ENCODE measurements at places on chromosomes 12 and 14.

GRCh38 chr12:48199774-48200221 is 3.3 kb downstream of the OR10AD1 start:
- DNase-seq, result no peak

DNA sequence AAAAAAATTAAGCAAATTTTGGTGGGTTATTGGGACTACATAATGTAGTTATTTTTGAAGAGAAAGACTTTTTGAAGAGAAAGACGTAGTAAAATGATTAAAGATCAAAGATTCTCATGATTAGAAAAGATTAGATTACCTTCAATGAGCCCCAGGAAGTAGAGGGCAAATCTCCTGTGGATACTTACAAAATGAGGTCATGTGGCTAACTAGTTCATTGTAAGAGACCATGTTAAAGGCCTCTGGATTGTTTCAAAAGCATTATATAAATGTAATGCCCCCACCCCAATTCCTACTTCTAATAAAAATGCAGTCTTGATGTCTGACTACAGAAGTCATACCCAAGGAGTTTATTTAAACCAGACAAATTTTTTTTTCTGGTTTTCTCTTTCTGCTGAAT is 93.3 kb downstream of the ERGIC2 start:
- no peak for DNase-seq

GRCh38 chr14:54440037-54440436 is 1.1 kb downstream of the CNIH1 start:
- DNase-seq, result no peak

- no peak for DNase-seq
Observed at GRCh38 chr12:89870413-89871184, 162.0 kb upstream of the ATP2B1 start.

DNA sequence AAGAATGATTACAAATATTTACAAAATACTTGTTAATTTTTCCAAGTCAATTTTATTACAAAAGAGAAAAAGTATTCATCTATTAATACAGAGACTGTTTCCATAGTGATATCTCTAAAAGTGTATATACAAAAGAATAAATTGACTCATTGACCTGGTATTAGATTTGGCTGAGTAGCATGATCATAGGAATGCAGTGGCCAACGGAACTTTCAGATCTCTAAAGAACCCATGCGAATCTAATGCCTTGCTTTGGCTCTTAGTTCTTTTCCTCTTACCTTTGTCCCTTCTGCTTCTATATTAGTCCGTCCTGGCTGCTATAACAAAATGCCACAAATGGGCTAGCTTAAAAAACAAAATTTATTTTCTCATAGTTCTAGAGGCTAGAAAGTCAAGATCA is 717.8 kb downstream of the TMTC2 start:
- no peak for DNase-seq

GRCh38 chr14:52879958-52880357 is 70.9 kb downstream of the FERMT2 start:
- DNase-seq, result no peak

DNA sequence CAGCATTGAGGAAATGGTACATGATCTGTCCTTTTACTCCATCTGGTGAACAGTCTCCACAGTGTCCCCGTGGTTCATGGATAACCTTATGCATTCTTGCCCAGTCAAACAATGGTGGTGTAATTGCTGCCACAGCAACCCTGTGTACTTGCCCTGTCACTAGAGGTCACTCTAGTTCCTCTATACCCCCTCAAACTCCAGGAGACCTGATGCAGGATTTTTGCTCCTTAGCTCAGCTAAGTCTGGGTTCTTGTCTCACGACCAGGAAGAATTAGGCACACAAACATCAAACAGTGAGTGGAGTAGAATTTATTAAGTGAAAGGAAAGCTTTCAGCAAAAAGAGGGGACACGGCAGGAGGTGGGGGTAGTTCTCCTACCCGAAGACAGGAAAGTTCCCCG is 24.7 kb upstream of the EEA1 start:
- DNase-seq, result no peak

All from NCI-H146 (cell line).